ENCODE measurements at places on chromosomes 6 and 20.

DNA sequence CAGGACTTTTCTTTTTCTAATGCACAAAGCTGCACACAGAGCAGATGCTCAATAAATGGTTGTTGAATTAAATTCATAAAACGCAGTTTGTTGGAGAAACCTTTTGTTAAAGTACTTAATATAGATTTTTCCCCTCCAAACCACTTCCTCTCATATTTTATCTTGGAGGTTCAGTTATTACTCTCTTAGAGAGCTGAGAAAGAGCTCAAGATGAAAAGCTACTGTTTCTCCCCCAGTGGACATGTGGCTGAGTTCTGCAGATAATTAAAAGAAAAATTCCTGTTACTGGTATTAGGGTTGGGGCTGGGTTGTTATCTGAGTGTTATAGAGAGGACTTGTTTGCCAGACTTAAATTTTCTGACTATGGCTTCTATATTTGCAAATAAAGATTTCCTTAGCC lies 294.0 kb downstream of the TBC1D7 start:
- DNase-seq: no peak

DNA sequence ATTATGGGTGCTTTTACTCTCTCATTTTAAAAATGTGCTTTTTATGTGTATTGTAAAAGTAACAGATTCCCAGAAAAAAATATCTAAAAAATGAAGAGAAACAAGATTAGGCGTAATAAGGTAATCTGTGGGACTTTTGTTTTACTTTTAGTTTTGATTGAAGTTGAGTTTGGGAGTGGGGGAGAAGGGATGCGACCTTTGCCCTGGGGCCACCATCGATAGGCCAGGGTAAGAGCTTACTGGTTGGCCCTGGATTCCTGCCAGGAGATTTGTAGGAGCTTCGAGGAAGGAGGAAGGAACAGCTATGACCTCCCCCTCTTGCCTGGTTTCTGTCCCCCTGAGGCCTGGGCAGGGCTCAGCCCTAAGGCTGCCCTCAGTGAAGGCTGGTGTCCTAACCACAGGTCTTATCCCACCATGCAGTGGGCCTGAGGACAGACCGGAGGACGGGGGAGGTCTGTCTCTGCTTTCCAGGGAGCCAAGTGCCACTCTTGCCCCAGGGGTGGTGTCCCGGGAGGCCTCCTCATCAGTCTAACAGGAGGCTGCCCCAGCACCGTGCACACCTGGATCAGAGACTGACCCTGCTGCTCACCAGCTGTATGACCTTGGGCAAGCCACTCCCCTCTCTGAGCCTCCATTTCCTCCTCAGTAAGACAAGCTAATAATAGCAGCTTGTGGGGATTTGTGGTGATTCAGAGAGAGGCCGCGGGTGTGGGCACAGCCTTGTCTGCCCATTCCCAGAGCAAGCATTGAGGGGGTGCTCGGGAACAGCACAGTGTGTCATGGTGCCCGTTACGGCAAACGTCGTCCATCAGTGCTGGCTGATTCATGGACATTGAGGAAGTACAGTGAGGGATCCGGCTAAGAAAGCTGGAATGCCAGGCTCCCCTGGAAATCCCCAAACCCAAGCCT lies 21.2 kb downstream of the TGM2 start:
- no peak for DNase-seq

DNA sequence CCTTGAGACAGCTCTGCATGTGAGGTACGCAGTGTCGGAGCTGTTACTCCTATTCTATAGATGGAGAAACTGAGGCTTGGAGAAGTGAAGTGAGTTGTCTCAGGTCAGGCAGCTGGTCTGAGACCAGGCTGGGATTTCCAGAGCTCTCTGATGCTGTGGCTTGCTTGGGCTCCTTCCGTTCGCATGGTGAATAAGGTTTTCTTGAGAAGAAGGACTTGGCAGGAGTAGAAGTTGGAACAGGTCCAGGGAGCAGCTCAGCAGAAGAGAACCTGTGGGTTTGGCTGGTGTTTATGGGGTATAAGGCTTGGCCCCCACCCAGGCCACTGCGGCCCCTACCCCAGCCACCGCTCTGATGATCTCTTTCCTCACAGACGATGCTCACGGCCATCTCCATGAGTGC lies 7.4 kb downstream of the SLC12A5 start:
- no peak for DNase-seq

- no peak for DNase-seq
Measured at GRCh38 chr6:86848986-86849385, 88.3 kb upstream of the HTR1E start.

- no peak for DNase-seq
Measured at GRCh38 chr20:50163570-50164317, 10.2 kb upstream of the PEDS1 start.

GRCh38 chr6:132614554-132614953 lies 9.5 kb downstream of the TAAR2 start:
- DNase-seq: no peak

DNA sequence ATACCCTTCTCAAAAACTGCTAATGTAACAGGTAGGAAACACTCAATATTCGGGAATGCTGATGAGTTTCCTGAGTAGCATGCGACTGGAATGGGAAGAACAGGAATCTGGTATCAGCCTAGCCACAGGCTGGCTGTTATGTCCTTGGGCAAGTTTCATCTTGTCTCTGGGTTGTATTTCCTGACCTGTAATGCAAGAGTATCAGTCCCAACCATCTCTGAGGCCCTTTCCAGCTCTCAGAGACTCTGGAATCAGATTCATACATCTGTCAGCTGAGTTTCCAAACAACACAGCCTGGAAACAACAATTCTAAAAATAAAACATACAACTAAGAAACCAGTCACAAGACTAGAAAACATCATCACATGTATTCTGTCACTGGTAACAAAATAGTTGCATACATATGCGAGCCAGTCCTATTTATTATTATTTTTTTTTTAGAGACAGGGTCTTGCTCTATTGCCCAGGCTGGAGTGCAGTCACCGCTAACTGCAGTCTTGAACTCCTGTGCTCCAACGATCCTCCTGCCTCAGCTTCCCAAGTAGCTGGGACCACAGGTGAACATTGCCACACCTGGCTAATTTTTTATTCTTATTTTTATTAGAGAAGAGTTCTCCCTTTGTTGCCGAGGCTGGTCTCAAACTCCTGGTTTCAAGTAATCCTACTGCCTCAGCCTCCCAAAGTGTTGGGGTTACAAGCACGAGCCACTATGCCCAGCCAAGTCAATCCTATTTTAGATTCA lies 16.7 kb upstream of the TFAP2A start:
- no peak for DNase-seq

GRCh38 chr6:17885889-17886576 lies 101.4 kb downstream of the KIF13A start:
- no peak for DNase-seq

DNA sequence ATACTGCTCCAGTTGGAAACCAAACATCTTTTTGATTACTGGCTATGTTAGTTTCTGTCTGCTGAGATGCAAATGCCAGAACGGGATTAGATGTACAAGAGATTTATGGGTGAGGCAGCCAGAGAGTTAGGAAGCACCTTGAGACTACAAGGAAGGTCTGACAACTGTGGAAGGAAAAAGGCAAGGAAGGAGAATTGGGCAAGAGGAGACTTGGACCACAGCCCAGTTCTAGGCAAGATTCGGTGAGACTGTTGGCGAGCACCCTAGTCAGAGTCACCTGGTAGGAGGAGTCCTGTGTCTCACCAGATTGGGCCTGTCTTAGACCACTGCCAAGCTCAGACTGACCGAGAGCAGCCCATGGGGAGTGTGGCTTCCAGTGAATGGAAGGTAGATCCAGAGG lies 91.8 kb upstream of the F13A1 start:
- no peak for DNase-seq

GRCh38 chr6:28875191-28875747 lies 48.5 kb downstream of the TRIM27 start:
- DNase-seq: no peak

GRCh38 chr20:57313951-57314350 lies 15.7 kb upstream of the SPO11 start:
- no peak for DNase-seq

DNA sequence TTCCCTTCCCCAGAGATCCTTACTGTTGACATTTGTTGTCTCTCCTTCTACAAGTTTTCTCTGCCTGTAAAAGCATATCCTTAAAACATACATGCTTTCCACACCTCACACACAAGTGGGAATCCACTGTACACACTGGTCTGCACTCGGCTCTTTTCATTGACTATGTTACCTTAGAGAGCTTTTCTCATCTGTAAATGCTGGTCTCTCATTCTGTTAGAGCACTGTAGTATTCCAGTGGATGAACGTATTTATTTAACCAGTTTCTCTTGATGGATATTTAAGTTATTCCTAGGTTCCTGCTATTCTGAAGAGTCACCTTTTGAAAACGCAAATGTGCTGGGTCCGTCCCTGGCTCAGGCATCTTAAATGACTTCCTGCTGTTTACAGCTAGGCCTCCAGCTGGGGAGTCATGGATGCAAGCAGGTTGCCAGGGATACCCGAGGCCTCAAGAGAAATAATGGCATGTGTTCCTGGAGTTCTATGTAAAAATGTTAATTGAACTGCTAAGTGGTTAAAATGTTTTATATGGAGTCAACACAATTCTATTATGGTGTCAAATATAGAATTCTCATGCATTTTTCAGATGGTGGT lies 61.1 kb upstream of the TGM3 start:
- DNase-seq: no peak

DNA sequence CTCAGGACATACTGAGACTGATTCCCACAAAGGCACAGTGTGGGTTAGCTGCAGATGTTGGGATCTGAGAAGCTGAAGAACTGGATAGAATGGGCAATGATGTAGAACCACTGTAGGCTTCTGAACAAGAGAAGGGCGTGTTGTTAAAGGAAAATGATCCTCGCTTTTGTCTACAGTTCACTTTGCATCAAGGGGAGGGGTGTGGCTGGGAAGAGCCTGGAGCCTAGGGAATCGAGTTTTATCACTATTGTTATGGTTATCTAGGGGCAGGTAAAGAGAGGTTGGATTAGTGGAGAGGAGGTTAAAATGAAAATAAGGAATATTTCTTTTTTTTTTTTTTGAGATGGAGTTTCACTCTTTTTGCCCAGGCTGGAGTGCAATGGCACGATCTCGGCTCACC lies 768.1 kb downstream of the KIF16B start:
- no peak for DNase-seq

GRCh38 chr20:62533591-62534495 lies 58.0 kb upstream of the GATA5 start:
- DNase-seq: no peak

DNA sequence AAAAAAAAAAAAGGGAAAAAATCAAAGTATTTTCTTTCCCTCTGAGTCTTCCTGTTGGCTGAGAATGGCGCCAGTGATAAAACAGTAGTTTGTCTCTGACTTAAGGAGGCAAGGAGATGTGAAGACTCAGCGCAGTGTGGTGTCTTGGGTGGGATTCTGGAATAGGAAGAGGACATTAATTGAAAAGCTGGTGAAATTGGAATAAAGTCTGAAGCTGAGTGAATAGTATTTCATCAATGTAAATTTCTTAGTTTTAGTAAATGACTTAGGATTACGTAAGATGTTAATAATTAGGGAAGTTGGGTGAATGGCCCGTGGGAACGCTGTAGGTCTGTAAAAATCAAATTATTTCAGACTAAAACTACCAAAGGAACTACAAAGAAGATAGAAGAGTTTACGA lies 122.8 kb upstream of the ZNF217 start:
- DNase-seq: no peak

DNA sequence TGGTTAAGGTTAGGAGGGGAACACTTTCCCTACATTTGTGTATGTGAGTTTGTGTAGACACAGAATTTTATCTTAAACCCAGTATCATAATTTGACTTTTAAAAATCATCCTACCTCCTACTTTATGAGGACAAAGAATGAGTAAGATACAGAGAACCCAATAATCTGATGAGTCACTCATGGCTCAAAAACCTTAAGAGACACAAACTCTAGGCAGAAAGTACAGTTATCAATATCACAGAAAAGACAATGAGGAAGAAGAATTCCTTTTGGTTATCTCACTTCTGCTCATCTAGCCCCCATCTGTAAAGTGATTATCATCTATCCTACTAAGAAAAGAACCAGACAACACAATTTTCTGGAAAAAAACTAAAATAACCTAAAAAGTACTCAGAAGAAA lies 87.7 kb downstream of the EPB41L2 start:
- DNase-seq: no peak

DNA sequence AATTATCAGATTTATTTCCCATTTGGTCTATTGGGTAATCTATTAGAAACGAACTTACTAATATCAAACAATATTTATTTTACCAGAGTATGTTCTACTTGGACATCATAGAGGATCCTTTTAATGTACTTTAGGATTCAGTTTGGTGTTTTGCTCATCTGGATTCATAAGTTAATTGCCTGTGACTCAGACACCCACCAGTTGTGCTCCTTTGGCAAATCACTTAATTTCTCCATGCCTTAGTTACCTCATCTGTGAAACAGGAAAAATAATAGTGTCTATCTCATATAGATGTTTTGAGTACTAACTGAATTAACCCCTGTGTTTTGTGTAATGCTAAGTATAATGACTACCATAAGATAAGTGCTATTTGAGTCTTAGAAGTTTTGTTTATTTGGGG lies 292.1 kb downstream of the LAMA2 start:
- DNase-seq: no peak

DNA sequence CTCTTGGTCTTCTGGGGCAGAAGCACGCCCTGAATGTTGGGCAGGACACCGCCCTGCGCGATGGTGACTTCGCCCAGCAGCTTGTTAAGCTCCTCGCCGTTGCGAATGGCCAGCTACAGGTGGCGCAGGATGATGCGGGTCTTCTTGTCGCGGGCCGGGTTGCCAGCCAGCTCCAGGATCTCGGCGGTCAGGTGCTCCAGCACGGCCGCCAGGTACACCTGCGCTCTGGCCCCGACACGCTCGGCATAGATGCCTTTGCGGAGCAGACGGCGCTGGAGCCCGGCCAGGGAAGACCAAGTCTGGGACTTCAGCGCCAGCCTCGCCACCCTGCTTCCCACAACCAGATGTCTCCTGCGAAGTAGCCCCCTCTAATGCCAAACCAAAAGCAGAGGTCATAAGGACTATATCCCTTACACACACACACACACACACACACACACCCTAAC lies 8.0 kb upstream of the SLC17A3 start:
- DNase-seq: no peak

GRCh38 chr6:47647188-47647587 lies 51.2 kb upstream of the ADGRF4 start:
- no peak for DNase-seq

GRCh38 chr20:47993035-47993755 lies 207.9 kb upstream of the SULF2 start:
- DNase-seq: no peak

DNA sequence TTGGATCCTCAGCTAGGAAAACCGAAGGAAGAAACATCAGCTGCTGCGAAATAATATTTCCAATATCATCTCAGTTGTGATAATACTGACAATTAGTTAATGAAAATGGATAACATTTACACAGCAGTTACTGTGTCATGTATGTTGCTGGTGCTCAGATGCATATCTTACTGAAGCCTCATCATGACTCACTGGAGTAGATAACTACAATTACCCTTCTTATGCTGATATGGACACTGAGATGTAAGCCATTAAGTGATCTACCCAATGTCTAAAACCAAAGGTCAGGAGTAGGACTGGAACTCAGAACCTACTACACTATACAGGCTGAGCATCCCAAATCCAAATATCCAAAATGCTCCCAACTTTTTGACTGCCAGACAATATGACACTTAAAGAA lies 54.7 kb upstream of the LYRM2 start:
- no peak for DNase-seq
